ENCODE measurements at places on chromosomes 16 and 17.

DNA sequence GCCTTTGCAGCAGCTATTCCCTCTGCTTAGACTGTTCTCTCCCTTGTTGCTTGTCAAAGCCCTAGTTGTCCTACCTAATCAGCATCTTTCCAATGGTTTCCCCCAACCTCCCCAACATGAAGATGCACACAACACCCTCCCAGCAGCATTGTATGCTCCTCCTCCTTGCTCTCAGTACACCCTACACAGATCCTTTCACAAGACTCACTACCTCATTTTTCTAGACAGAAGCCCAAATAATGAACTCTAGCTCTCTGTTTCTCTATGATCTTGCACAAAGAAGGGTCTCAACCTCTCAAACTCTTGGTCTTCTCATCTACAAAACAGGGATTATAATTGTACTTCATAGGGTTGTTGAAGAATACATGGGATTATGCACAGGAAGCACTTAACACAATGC is 19.4 kb downstream of the PSME3IP1 start:
- DNase-seq = no peak

- DNase-seq = no peak
These were observed 28.0 kb downstream of the CUEDC1 start for GRCh38 chr17:57927048-57927723.

- no peak for DNase-seq
These were observed 15.6 kb upstream of the LITAF start for GRCh38 chr16:11602321-11602720.

- DNase-seq = no peak
These were observed 7.7 kb downstream of the JPH3 start for GRCh38 chr16:87610026-87610425.

GRCh38 chr17:19411631-19412030 is 599 bp downstream of the RNF112 start:
- DNase-seq = no peak

GRCh38 chr17:42843358-42843934 is 934 bp upstream of the AOC2 start:
- DNase-seq = peak; percentile 73

DNA sequence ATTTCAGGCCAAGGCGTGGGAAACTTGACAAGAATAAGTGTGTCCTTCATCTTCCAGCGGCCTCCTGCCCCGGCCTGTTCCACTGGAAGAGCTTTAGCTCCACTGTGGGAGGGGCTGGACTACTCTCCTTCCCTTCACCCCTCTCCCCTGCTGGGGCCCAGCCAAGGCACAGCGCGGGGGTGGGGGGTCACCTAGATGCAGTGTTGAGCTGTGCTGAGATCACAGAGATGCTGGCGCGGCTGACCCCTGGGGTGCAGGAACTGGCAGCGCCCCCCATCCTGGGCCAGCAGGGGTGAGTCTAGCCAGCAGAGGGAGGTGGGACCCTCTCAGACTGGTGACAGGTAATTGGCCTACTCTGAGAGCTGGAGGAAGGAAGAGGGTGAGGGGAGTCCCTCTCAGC is 111.8 kb upstream of the LHX1 start:
- no peak for DNase-seq
